ENCODE measurements at places on chromosomes 7 and 10. TPM values are rescaled to one million over a fixed set of nuclear protein-coding genes. Genes with fewer than 3 reads are reported as not detected.

Gene ORC5
- total RNA-seq, result 27.7 TPM

Gene PAPSS2
- 91.2 TPM for total RNA-seq

Gene DIP2C
- total RNA-seq, result 24.0 TPM

Gene MCM7
- total RNA-seq, result 35.6 TPM

Gene SYCE1
- total RNA-seq, result not detected

Gene BTBD16
- not detected for total RNA-seq

Gene GATA3
- total RNA-seq, result 0.11 TPM

Gene ITGA8
- total RNA-seq, result not detected

Gene WEE2
- total RNA-seq, result not detected

Gene WNT8B
- total RNA-seq, result not detected

Gene CAV2
- 47.6 TPM for total RNA-seq

Gene SUPV3L1
- 28.7 TPM for total RNA-seq

Gene SPDYE1
- not detected for total RNA-seq

Gene SGCE
- 31.2 TPM for total RNA-seq

Gene NUTM2E
- total RNA-seq, result not detected

Gene NPC1L1
- total RNA-seq, result under 0.01 TPM

Gene CALHM3
- total RNA-seq, result not detected

Gene RBM28
- 16.1 TPM for total RNA-seq

Gene DHTKD1
- total RNA-seq, result 19.6 TPM

Gene AKR1C1
- 264 TPM for total RNA-seq

Gene AZGP1
- total RNA-seq, result not detected

Gene PAPOLB
- total RNA-seq, result 0.39 TPM

Gene TAS2R3
- total RNA-seq, result 2.9 TPM

Gene TFPI2
- total RNA-seq, result 16.0 TPM

Gene OR2A12
- under 0.01 TPM for total RNA-seq

Gene AFAP1L2
- total RNA-seq, result 0.13 TPM

Gene DENND2A
- total RNA-seq, result 0.78 TPM

Gene ITGB8
- 41.0 TPM for total RNA-seq

Gene PLEKHS1
- not detected for total RNA-seq

Gene ELMO1
- 15.3 TPM for total RNA-seq

Gene CAMK2B
- 0.26 TPM for total RNA-seq

Gene ABCC2
- 1.6 TPM for total RNA-seq

Gene GHRHR
- not detected for total RNA-seq

Gene MARVELD1
- total RNA-seq, result 68.2 TPM

Gene AOAH
- not detected for total RNA-seq

Gene HPS6
- total RNA-seq, result 27.2 TPM

Gene UNC5B
- total RNA-seq, result 12.2 TPM

Gene CYP3A7
- total RNA-seq, result not detected

Gene HMX3
- 0.11 TPM for total RNA-seq

Gene CRYGN
- 0.78 TPM for total RNA-seq

Gene CUL2
- total RNA-seq, result 40.2 TPM

Gene CYP26C1
- total RNA-seq, result 0.26 TPM

Gene FAM25A
- not detected for total RNA-seq

Gene OR6B1
- total RNA-seq, result not detected

Gene PNLIPRP1
- not detected for total RNA-seq

Gene FZD1
- 12.9 TPM for total RNA-seq

Gene DNAJC12
- total RNA-seq, result 1.4 TPM

Gene RPEL1
- total RNA-seq, result 0.13 TPM

Gene ITPRID1
- not detected for total RNA-seq

Gene TMEM196
- 0.13 TPM for total RNA-seq
